ENCODE measurements at places on chromosomes 16 and 17.

DNA sequence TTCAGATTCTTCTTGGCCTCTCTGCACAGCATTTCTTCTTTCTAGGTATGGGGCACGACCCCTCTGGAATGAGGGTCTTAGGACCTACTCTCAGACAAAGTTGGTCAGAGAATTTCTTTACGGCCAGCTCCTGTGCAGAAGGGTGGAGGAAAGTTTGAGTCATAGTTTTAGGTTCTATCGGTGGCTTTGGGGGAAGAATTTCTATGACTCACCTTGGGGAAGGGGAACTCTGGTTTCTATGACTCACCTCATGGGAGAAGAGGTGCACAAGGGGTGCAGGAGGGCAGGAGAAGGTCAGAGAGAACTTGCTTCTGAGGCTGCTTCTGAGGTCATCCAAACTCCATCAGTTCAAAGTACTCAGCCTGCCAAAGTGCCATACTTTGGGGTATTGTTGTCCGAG, 2.5 kb upstream of the ABCC12 start:
- DNase-seq: peak; percentile 80

DNA sequence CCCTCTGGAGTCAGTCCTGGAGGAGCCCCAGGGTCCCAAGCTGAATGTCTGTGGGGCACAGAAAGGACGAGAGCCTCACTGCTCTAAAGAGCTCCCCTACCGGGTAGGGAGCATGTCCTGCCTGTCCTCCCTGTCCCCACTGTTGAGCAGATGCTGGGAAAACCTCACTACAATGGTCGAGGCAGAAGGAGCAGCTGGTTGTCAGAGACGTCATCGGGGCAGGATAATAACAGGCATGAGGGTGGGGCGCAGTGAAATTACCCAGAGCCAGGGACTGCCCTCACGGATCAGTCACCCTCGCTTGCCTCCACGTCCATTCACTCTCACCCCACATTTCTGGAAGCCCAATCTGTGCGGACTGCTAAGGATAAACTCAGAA, 538 bp downstream of the TM4SF5 start:
- no peak for DNase-seq

DNA sequence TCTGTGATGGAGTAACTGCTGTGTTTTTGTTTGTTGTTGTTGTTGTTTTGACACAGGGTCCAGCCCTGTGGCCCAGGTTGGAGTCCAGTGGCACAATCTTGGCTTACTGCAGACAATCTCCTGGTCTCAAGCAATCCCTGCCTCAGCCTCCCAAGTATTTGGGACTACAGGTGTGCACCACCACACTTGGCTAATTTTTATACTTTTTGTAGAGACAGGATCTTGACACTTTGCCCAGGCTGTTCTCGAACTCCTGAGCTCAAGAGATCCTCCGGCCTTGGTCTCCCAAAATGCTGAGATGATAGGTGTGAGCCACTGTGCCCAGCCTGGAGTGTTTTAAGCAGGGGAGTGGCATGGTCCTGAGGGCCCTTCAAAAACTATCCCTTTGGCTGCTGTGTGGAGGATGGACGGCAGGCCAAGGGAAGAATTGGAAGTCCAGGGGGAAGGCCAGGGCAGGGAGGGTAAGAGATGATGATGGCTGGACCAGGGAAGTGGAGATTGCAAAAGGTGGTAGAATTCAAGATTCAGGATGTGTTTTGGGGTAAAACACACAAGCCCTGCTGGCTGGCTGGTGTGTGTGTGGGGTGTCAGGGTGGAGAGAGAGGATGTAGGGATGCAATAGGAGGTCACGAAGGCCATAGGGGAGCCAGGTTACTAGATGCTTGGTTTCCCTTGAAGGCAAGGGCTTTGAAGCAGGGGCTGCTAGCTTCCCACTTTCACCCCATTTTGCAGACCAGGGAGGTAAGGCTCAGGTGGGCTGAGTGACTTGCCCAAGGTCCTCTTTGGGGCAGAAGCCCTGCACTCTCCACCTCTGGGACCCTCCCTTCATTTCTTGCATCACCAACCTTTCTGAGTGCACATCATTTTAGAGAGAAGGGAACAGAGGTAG, 18.8 kb upstream of the PLLP start:
- no peak for DNase-seq

DNA sequence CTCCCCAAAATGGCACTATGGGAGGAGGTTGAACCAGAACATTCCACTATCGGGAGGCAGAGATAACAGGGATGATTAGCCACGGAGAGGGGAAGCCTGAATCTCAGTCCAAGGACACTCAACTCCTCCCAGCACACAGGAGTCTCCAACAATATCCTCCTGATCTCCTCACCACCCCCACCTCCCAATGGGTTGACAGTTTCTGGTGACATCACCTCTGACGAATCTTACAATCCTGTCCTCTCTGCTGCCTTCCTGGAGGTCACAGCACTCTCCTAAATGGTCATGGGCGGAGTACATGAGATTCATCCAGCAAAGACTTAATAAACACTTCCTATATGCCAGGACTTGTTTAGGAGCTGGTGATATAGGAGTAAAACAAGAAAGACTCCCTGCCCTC, 80.9 kb downstream of the SLC6A2 start:
- no peak for DNase-seq

- DNase-seq: no peak
These were observed 269.5 kb downstream of the STX8 start for GRCh38 chr17:9306086-9306485.
